ENCODE measurements at places on chromosomes 7 and 10. TPM values are rescaled to one million over a fixed set of nuclear protein-coding genes. Genes with fewer than 3 reads are reported as not detected.

The ZPBP gene
- total RNA-seq: not detected

The NAT16 gene
- not detected for total RNA-seq

The PNLIPRP2 gene
- total RNA-seq: not detected

The GSTO2 gene
- total RNA-seq: 11.7 TPM

The MYL10 gene
- total RNA-seq: not detected

The FBXL13 gene
- 3.6 TPM for total RNA-seq

The PRKG1 gene
- total RNA-seq: 37.0 TPM

The GPR15LG gene
- total RNA-seq: not detected

The THSD7A gene
- total RNA-seq: 9.5 TPM

The ZNRF2 gene
- total RNA-seq: 12.5 TPM

The IFIT3 gene
- total RNA-seq: 17.8 TPM

The ACSL5 gene
- total RNA-seq: 0.41 TPM

The MOGAT3 gene
- not detected for total RNA-seq
